K562 (cell line): ENCODE measurements at places on chromosomes 1 and 21. TPM values are rescaled to one million over a fixed set of nuclear protein-coding genes. Genes with fewer than 3 reads are reported as not detected.

DNA sequence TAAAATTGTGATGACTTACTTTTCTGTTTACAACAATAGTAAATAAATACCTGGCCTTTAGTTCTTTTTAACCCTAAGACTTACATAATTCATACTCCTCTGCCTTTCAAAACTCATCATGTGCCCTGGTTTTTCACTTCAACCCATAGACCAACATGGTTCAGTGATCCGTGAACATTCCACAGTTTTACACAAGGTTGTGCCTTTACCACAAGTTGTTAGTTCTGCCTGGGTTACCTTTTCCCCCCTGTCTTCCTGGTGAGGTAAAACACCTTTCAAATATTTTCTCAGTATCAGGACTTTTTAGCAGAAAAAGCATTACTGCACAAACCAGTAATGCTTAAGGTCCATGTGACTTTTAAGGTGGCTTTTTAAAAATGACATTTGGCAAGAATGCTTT, 1466.4 kb downstream of the PLA2G4A start:
- DNase-seq = no peak
- H3K4me1 ChIP-seq = no peaks in the 10 kb centered on the region
- H3K4me3 ChIP-seq = no peak overlapping the region
- H3K27me3 ChIP-seq = no peaks in the 10 kb centered on the region

GRCh38 chr1:86499987-86500593, 31.4 kb downstream of the CLCA1 start:
- H3K27ac ChIP-seq = no peak overlapping the region
- H3K36me3 ChIP-seq = no peaks in the 10 kb centered on the region
- peaks cover 20% of the 10 kb centered on the region for H3K27me3 ChIP-seq

- no peak overlapping the region for H3K27ac ChIP-seq
- peaks cover 8% of the 10 kb centered on the region for H3K27me3 ChIP-seq
- no peak overlapping the region for H3K4me3 ChIP-seq
- no peaks in the 10 kb centered on the region; the same call in none of the 3 replicates for H3K4me1 ChIP-seq
Measured at GRCh38 chr21:33313183-33313582, 11.6 kb upstream of the IFNAR1 start.

DNA sequence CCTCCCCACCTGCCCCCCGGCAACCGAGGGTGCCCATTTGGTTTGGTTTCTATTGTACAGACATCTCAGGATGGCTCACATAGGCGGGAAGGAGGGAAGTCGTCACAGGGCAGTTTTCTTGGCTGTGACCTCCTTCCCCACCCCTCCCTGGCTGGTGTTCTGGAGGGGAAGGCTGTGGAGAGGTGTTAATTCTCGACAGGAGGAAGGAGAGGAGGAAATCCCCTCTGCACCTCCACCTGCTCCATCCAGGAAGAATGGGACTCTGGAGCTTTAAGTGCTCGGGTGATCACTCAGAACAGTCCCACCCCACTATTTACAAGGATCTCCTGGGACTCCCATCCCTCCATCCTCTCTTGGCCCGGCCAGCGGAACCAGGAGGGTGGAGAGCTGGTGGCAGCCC, 7.6 kb downstream of the MEX3A start:
- no peak overlapping the region for H3K27ac ChIP-seq
- peaks cover 25% of the 10 kb centered on the region; the same call in 1 of the 3 replicates for H3K36me3 ChIP-seq
- DNase-seq = no peak
- H3K4me3 ChIP-seq = no peak overlapping the region
- H3K4me1 ChIP-seq = peaks cover 13% of the 10 kb centered on the region

GRCh38 chr1:205849619-205850355, at the start of gene PM20D1:
Gene PM20D1, minus strand, starts transcription at chr1:205850132. Its CDS starts 60 bp downstream, at chr1:205850072.
- H3K36me3 ChIP-seq = no peaks in the 10 kb centered on the region
- no peak within 1 kb of the TSS for H3K27ac ChIP-seq
- DNase-seq = peak; percentile 68
- no peaks in the 10 kb centered on the region for H3K4me1 ChIP-seq
- H3K4me3 ChIP-seq = no peak within 1 kb of the TSS

DNA sequence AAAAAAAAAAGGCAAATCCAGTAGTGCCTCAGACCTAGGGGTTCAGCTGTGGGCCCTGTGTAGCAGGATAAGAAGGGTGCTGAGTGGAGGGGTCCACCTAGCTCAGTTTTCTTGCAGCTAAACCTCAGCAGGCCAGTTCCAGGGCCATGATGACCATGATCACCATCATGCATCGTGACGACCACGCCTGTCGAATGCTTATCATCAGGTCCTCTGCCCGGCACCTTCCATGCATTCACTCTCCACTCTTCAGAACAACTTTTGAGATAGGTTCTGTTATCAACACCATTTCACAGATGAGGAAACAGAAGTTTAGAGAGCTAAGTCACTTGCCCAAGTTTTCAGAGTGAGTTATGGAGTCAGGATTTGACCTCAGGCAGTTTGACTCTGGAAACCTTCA, 54.9 kb downstream of the ACBD3 start:
- peaks cover 42% of the 10 kb centered on the region for H3K4me1 ChIP-seq
- H3K36me3 ChIP-seq = no peaks in the 10 kb centered on the region
- H3K4me3 ChIP-seq = no peak overlapping the region
- peak; percentile 50 for DNase-seq
- no peak overlapping the region for H3K27ac ChIP-seq

DNA sequence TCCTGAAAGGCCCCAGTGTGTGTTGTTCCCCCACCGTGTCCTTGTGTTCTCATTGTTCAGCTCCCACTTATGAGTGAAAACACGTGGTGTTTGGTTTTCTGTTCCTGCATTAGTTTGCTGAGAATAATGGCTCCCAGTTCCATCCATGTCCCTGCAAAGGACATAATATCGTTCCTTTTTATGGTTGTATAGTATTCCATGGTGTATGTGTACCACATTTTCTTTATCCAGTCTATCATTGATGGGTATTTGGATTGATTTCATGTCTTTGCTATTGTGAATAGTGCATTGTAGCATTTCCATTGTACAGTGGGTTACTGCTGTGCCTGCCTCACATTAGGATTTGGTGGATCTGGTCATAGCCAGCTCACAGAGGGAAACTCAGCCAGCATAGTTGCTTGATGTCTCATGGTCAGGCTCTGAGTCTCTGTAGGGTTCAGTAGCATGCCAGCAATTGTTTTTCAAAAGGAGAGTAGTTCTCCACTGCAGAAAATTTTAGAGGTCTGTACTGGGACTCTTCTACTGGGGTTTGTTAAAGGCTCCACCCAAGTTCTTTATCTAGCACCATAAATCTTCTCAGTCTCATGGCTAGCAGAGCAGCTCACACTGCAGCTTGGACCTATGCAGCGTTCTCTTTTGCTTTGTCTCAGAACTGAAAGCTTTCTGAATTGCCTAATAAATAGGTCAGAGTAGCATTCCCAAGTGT, 41.0 kb downstream of the RUNX3 start:
- no peak for DNase-seq
- no peaks in the 10 kb centered on the region; the same call in 2 of the 3 replicates for H3K27me3 ChIP-seq
- no peaks in the 10 kb centered on the region for H3K4me1 ChIP-seq
- H3K27ac ChIP-seq = no peak overlapping the region

DNA sequence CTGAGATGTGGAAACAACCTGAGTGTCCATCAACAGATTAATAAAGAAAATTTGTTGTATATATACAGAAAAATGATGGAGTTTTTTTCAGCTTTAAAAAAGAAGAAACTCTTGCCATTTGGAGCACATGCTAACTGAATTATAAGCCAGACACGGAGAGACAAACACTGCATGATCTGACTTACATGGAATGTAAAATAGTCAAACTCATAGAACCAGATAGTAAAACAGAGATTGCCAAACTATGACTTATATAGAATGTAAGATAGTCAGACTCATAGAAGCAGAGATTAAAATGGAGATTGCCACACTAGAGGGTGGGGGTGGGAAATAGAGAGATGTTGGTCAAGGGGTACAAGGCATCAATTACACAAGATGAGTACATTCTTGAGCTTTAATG, 1786.6 kb downstream of the PLA2G4A start:
- no peak overlapping the region for H3K4me3 ChIP-seq
- no peaks in the 10 kb centered on the region for H3K36me3 ChIP-seq
- H3K27me3 ChIP-seq = no peaks in the 10 kb centered on the region
- no peaks in the 10 kb centered on the region for H3K4me1 ChIP-seq
- no peak for DNase-seq

GRCh38 chr1:157390651-157391050, 161.7 kb downstream of the FCRL5 start:
- DNase-seq = no peak
- no peak overlapping the region for H3K27ac ChIP-seq
- H3K4me1 ChIP-seq = no peaks in the 10 kb centered on the region
- peaks cover 14% of the 10 kb centered on the region; the same call in 2 of the 3 replicates for H3K27me3 ChIP-seq

DNA sequence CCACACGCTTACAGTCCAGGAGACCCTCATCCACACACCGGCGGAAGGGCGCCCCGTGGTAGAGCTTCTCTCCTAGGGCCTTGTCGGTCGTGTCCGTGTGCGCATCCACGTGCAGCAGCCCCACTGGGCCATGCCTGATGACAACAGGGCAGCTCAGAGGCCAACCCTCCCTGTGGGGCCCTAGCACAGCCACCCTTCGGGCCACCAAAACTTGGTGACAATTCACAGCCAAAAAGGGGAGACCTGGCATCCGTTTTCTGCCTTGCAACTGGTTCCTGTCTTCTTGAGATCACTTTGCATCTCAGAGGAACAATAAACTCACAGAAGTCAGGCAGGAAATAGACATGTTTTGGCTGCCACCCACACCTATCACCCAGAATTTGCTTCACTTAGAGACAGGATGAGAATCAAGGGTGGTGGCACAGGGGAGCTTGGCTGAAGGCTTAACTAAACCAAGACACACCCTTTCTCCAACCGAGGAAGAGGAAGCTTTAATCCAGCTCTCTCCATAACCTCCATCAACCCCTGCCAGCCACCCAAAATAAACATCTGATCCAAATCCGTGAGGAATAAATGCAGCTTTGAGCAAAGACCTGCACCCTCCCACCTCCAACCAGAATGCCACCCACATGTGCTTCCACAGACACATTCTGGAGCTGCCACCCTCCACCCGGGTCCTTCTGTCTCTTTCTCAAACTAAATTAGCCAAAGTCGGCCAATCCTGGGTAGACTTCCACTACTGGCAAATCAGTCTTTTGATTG, 5.7 kb downstream of the AGMAT start:
- H3K27me3 ChIP-seq = no peaks in the 10 kb centered on the region
- H3K36me3 ChIP-seq = no peaks in the 10 kb centered on the region
- peaks cover 5% of the 10 kb centered on the region for H3K4me1 ChIP-seq
- H3K4me3 ChIP-seq = no peak overlapping the region
- no peak for DNase-seq
- no peak overlapping the region for H3K27ac ChIP-seq

GRCh38 chr1:8598060-8598724, 219.2 kb downstream of the RERE start:
- H3K4me3 ChIP-seq = no peak overlapping the region
- no peak overlapping the region for H3K27ac ChIP-seq
- no peaks in the 10 kb centered on the region for H3K36me3 ChIP-seq
- no peaks in the 10 kb centered on the region for H3K27me3 ChIP-seq

GRCh38 chr1:203932556-203932955, 71.2 kb downstream of the SNRPE start:
- H3K27me3 ChIP-seq = 0 out of 3 replicates have a peak, but pooled peaks cover 3% of the 10 kb centered on the region
- no peak overlapping the region for H3K27ac ChIP-seq
- H3K4me1 ChIP-seq = no peaks in the 10 kb centered on the region
- no peak for DNase-seq
- H3K36me3 ChIP-seq = no peaks in the 10 kb centered on the region
- H3K4me3 ChIP-seq = no peak overlapping the region

DNA sequence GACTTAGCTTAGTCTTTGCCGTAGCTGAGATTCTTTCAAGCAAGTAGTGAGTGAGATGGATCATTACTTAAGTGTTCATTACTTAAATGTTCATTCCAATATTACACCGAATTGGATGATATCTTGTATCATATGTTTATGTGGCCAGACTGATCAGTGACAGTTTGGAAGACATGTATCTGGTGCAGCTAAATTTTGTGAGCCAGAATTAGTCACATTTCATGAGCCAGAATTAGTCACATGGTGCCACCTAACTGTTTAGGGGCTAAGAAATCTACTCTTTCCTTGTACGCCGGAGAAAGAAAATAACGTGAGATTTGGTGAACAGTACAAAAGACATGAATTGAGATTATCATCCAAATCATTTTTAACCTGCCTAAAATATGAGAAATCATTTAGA, 355.6 kb downstream of the USP25 start:
- no peak overlapping the region for H3K27ac ChIP-seq
- no peak for DNase-seq
- H3K27me3 ChIP-seq = no peaks in the 10 kb centered on the region
- no peaks in the 10 kb centered on the region for H3K4me1 ChIP-seq
- H3K36me3 ChIP-seq = no peaks in the 10 kb centered on the region

- no peaks in the 10 kb centered on the region for H3K4me1 ChIP-seq
- H3K27ac ChIP-seq = no peak overlapping the region
- H3K27me3 ChIP-seq = peaks cover 39% of the 10 kb centered on the region
Measured at GRCh38 chr1:206094024-206094423, 23.2 kb downstream of the AVPR1B start.

DNA sequence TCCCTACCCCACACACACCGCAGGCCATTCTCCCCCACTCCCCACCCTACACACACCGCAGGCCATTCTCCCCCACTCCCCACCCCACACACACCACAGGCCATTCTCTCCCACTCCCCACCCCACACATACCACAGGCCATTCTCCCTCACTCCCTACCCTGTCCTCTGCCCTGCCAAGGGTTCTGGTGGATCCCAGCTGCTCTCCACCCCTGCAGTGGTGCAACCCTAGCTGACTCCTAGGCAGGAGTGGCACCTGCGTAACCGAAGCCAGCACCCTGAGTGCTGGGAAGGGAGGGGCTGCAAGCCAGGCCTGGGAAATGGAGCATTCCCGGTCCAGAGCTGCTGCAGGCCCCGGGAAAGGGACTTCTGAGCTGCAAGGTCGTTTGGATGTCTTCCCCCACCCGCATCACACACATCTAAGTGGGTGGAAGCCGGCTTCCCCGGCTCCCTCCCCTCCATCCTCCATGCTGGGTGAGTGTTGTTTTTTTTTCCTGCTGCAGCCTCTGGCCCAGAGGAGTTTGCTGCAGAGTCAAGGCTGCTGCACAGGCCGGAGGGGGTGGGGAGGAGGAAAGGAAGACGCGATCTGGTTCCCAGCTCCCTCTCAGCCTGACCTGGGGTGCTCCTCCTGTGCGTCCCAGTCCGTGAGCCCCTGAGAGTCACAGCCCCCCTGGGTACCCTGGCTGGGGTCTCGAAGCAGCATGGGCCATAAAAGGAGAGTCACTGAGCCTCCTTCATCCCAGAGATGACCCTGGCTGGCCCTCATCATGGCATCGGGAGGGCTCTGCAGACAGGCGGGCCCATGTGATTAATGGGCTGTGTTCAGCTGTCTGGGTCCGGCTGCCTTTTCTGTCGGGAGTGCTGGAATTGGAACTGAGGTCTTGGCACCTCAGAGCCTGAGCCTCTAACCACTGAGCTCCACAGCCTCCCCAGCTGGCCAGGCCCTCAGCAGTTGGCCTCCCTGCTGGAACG, 16.1 kb downstream of the H6PD start:
- H3K4me1 ChIP-seq = peaks cover 21% of the 10 kb centered on the region; the same call in 1 of the 2 replicates
- H3K36me3 ChIP-seq = no peaks in the 10 kb centered on the region
- H3K4me3 ChIP-seq = no peak overlapping the region
- peaks cover 29% of the 10 kb centered on the region; the same call in 2 of the 3 replicates for H3K27me3 ChIP-seq
- no peak for DNase-seq

BACE2 gene
- total RNA-seq = 0.07 and 0.24 TPM in 2 replicates

YARS1 gene
- total RNA-seq = 276 and 306 TPM in 2 replicates

SLC2A5 gene
- 0.04 TPM in 1 of 2 replicates, not detected in the other for total RNA-seq

HLX gene
- total RNA-seq = 2.3 and 3.0 TPM in 2 replicates

SLC6A9 gene
- total RNA-seq = 16.7 and 18.7 TPM in 2 replicates

FASLG gene
- not detected in 2 replicates for total RNA-seq

TEX38 gene
- total RNA-seq = not detected in 2 replicates

CHAF1B gene
- 32.3 and 36.8 TPM in 2 replicates for total RNA-seq
